ENCODE measurements at places on chromosomes 5 and 9. TPM values are rescaled to one million over a fixed set of nuclear protein-coding genes. Genes with fewer than 3 reads are reported as not detected.
A peak's percentile ranks its signal among the peaks of the same experiment; 100 is the strongest.

KLF4 gene
- 124 TPM for total RNA-seq

FAM163B gene
- not detected for total RNA-seq

MPDZ gene
- 84.6 TPM for total RNA-seq

DNA sequence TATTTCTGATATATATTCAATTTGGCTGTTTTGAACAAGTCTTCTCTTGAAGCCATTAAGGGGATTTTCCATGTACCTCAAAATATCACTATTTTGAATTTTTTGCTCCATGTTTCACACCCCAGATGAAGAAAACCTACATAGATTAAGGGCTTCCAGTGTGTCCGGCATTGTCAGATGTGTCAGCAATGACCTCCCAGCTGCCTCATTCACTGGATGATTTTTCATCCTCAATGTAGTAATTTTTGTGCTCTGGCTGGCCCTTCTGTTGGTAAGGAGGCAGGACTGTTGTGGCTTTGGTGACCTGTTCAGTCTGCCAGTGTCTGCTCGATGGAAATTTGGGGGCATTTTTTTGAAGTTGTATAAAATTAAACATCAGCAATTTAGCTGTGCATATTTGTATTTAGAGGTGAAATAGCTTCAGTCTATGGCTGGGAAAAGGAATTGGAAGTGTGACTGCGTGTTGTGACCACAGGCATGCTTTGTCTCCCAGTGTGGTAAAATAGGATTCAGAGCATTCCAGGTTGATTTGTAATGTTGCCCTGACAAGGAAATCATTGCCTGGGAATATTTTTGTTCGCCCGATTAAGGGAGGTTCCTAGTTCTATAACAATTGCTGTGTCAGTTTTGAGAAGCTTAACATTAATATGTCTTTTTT is 312.4 kb downstream of the ARHGEF28 start:
- no peak for DNase-seq
- H3K36me3 ChIP-seq = no peaks in the 10 kb centered on the region
- H3K27me3 ChIP-seq = no peaks in the 10 kb centered on the region
- no peak overlapping the region for H3K27ac ChIP-seq
- no peak overlapping the region for H3K4me3 ChIP-seq

DNA sequence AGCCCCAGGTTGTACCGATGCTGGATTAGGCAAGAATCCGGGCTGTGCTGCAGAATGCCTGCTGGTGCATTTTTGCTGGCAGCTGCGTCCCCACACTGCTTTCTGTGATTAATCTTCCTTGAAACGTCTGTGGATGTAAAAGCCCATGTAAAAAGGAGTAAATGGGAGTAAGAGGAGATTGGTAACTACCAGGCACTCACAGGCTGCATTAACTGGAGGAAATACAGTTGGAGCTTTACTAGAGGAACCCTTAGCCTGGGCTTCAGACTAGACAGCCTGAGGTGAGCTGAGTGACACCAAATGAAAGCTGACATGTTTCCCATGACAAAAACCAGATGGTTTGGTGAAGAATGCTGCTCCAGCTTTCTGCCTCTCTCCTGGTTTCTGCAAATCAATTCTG is 190.4 kb upstream of the GAS1 start:
- no peak for DNase-seq
- no peaks in the 10 kb centered on the region for H3K4me1 ChIP-seq
- H3K27me3 ChIP-seq = no peaks in the 10 kb centered on the region
- H3K27ac ChIP-seq = no peak overlapping the region

- peaks cover 20% of the 10 kb centered on the region for H3K4me1 ChIP-seq
- no peak for DNase-seq
- H3K4me3 ChIP-seq = no peak overlapping the region
These were observed 110.7 kb downstream of the RPS23 start for GRCh38 chr5:82167372-82167935.

DNA sequence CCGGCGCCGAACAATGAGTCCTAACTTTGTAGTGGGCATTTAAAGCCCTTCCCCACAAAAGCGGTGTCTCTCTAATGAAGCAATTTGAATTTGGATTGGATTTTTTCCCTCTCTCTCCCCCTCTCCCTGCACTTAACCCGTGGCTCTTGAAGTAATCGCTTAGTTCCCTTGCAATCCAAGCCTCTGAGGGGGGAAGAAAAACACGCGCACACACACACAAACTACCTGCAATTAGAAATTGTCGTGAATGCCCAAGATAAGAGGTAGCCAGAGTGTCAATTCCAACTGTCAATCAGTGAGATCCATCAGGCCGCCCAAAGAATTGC is 1.2 kb downstream of the LHX6 start:
- peaks cover 8% of the 10 kb centered on the region for H3K27me3 ChIP-seq
- H3K27ac ChIP-seq = no peak overlapping the region
- H3K36me3 ChIP-seq = no peaks in the 10 kb centered on the region
- DNase-seq = no peak

DNA sequence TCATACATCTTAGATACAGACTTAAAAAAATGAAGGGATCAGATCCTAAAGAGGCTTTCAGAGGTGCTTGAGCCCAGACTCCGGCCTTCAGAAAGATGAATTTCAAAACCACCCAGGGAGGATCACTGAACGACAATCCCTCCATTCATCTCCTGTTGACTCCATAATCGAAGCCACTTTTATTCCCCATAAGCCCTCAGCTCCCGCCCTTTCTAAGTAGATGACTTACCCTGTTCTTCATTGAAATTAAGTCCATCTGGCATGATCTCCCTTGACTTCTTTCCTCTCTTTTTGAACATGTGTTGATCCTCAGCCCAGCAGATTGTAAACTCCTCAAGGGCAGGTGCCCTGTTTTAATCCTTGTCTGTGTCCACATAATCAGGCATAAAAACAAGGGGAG is 50.8 kb upstream of the ASTN2 start:
- no peaks in the 10 kb centered on the region for H3K36me3 ChIP-seq
- H3K27ac ChIP-seq = no peak overlapping the region
- no peak for DNase-seq
- no peaks in the 10 kb centered on the region for H3K4me1 ChIP-seq
- H3K27me3 ChIP-seq = no peaks in the 10 kb centered on the region

GRCh38 chr5:159802661-159803060 is 113.6 kb upstream of the ADRA1B start:
- no peaks in the 10 kb centered on the region for H3K27me3 ChIP-seq
- no peak overlapping the region for H3K4me3 ChIP-seq
- H3K27ac ChIP-seq = no peak overlapping the region

- H3K4me1 ChIP-seq = no peaks in the 10 kb centered on the region
- H3K27ac ChIP-seq = no peak overlapping the region
- no peak overlapping the region for H3K4me3 ChIP-seq
These were observed 40.8 kb upstream of the SPDL1 start for GRCh38 chr5:169542811-169543210.

GRCh38 chr5:91645347-91645746 is 262.2 kb upstream of the ARRDC3 start:
- H3K4me3 ChIP-seq = no peak overlapping the region
- H3K36me3 ChIP-seq = no peaks in the 10 kb centered on the region
- H3K27me3 ChIP-seq = no peaks in the 10 kb centered on the region
- no peaks in the 10 kb centered on the region for H3K4me1 ChIP-seq
- no peak overlapping the region for H3K27ac ChIP-seq

DNA sequence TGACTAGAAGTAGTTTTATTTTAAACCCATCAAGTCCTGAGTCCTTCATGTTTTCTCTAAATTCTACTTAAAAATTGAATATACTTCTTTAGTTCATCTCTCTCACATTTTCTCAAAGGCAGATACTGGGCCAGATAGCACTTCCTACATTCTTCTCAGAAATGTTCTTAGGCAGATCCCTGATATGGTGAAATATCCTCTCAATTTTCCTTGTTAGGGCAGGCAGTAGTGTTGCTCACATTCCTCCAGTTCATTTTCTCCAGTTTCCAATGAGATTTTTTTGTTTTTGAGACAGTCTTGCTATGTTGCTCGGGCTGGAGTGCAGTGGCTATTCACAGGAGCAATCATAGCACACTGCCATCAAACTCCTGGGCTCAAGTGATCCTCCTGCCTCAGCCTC is 5.7 kb downstream of the GCNT1 start:
- no peak overlapping the region for H3K4me3 ChIP-seq
- no peaks in the 10 kb centered on the region for H3K4me1 ChIP-seq
- H3K27me3 ChIP-seq = no peaks in the 10 kb centered on the region
- no peak overlapping the region for H3K27ac ChIP-seq
- H3K36me3 ChIP-seq = no peaks in the 10 kb centered on the region

DNA sequence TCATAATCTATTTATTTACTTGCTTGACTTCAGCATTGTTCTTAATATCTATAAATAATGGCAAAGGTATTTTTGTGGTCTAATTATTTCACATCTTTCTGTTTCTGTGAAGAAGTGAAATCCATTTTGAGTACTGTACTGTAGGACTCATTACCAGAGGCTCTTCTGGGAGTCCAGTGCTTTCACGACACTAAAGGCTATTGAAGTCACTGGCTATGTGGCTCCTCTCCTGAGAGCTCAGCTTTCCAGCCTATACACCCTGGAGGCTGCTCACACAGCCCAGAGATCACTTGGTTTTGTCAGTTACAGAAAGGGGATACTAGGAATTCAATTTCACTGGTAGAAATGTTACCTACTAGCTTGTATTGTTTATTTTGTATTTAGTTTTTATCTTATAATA is 547.3 kb downstream of the TAF11L14 start:
- no peaks in the 10 kb centered on the region for H3K36me3 ChIP-seq
- H3K27ac ChIP-seq = no peak overlapping the region
- no peaks in the 10 kb centered on the region for H3K4me1 ChIP-seq
- DNase-seq = no peak
- H3K4me3 ChIP-seq = no peak overlapping the region

DNA sequence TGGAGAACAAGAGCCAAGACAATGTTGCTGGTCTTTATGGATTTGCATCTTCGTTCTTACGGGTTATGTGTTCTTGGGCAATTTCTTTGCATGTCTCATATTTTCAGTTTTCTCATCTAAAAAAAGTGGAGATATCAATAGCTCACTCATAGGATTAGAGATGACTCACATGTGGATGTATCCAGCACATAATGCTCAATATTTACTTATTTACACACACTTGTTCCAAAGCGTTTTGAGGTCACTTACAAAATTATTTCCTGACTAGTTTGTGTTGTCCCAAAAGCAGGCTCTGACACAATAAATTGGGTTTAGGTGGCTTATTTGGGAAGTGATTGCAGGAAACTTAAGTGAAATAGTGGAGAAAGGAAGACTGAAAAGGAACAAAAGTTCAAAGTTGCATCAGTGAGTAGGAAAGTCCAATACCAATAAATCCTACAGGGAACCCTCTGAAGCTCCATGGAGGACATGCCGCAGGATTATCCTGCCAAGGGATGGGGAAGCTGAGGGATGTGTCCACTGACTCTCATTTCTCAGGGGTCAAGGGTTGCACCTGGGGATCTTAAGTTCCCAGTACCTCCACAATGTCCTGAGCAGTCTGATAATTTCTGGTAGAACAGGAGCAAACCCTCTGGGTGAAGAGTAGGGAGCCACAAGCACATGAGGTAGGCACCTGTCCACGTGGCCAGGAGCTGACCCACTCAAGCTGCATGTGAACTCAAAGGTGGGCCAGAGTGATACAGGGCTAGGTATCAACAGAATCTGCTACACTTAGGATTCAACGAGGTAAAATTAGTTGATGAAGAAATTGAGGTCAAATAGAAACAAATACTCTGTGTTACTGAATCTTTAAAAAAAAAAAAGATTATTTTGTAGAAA is 37.4 kb upstream of the SLC44A1 start:
- H3K36me3 ChIP-seq = no peaks in the 10 kb centered on the region
- H3K27ac ChIP-seq = peak overlapping the region; percentile 85
- peak; percentile 60 for DNase-seq
- H3K27me3 ChIP-seq = no peaks in the 10 kb centered on the region

GRCh38 chr9:127563579-127563978 is 48.5 kb upstream of the STXBP1 start:
- H3K27me3 ChIP-seq = no peaks in the 10 kb centered on the region
- DNase-seq = no peak
- H3K36me3 ChIP-seq = no peaks in the 10 kb centered on the region
- H3K4me3 ChIP-seq = no peak overlapping the region
- peak overlapping the region; percentile 89 for H3K27ac ChIP-seq

DNA sequence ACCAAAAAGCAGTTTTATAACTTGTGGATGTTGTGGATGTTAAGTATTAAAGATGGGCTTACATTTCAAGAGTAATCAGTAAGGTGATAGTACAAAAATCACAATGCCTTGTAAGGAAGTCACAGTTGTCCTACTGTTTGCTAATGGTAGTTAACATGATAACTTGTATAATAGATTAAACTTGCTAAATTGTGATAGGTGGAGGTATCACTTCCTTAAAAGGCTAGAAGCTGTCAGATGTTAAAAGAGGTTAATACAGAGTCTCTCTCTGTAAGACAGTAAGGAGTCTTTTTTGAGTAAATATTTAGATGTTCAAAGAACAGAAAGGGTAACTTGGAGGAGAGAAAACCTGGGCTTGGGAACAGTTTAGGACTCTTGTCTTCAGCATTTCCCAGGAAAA is 14.2 kb upstream of the MACIR start:
- peaks cover under 1% of the 10 kb centered on the region for H3K27me3 ChIP-seq
- H3K36me3 ChIP-seq = no peaks in the 10 kb centered on the region
- no peak for DNase-seq
- no peaks in the 10 kb centered on the region for H3K4me1 ChIP-seq
- no peak overlapping the region for H3K4me3 ChIP-seq

DNA sequence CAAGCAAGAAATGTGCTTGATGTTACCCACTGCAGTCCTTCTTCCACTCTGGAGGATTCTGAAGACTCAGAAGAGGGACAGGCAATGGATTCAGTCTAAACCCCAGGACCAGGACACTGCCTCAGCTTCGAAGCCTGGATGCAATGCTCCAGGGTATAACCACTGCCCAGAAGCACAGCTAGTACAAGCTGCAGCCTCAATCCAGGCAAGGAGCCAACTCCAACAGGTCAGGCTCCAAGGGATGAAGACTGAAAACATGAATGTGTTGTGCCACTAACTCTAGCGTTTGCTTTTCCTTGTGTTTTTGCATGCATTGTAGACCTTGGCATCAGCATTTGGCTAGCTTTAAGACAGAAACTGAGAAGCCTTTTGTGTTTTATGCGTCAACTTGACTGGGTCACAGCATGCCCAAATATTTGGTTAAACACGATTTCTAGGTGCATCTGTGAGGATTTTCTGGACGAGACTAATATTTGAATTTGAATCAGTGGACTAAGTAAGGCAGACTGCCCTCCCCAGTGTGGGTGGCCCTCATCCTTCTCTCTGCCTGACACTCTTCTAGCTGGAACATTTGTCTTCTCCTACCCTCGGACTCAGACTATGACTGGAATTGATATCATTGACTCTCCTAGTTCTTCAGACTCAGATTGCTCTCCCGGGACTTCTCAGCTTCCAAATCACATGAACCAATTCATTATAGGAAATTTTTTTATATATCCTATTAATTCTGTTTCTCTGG is 20.5 kb upstream of the GPX3 start:
- peaks cover 6% of the 10 kb centered on the region for H3K4me1 ChIP-seq
- H3K27me3 ChIP-seq = no peaks in the 10 kb centered on the region
- no peaks in the 10 kb centered on the region for H3K36me3 ChIP-seq
- no peak overlapping the region for H3K4me3 ChIP-seq
- no peak for DNase-seq
- H3K27ac ChIP-seq = no peak overlapping the region

DNA sequence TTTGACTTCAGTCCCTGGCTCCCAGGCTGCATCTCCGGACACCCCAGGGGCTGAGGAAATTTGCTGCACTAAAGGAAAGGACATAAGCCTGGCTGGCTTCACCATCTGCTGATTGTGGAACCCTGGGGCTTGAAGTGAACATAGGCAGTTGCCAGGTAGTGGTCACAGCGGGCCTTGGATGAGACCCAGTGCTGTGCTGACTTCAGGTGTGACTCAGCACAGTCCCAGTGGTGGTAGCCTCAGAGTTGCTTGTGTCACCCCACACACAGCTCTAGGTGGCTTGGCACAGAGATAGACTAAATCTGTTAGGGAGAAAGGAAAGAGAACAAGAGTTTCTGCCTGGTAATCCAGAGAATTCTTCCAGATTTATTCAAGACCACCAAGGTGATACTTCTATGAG is 36.1 kb upstream of the RUSC2 start:
- H3K27ac ChIP-seq = no peak overlapping the region
- DNase-seq = no peak
- H3K4me3 ChIP-seq = no peak overlapping the region
- H3K27me3 ChIP-seq = no peaks in the 10 kb centered on the region

All from uterus (tissue), 4 donors.